ENCODE measurements at places on chromosomes 1 and 21. TPM values are rescaled to one million over a fixed set of nuclear protein-coding genes. Genes with fewer than 3 reads are reported as not detected.

- no peak for DNase-seq
These were observed 132.7 kb upstream of the RUNX3 start for GRCh38 chr1:25062621-25063255.

DNA sequence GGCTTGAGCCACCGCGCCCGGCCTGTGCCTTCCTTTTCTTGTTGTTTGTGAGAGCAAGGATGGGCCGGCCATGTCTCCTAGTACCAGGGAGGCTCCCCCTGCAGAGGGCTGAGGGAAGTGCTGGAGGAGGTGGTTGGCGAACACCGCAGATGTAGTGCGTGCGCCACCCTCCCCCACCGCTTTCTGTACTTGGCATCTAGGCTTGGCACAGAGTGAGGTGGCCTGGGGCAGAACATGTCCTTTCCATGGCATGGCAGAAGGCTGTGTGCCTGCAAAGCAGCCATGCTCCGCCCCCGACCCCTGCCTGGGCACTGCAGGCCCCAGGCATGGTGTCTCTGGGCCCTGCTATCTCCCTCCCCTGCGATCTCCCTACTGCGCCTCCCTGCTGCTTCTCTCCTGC lies 30.7 kb downstream of the ALPL start:
- no peak for DNase-seq

DNA sequence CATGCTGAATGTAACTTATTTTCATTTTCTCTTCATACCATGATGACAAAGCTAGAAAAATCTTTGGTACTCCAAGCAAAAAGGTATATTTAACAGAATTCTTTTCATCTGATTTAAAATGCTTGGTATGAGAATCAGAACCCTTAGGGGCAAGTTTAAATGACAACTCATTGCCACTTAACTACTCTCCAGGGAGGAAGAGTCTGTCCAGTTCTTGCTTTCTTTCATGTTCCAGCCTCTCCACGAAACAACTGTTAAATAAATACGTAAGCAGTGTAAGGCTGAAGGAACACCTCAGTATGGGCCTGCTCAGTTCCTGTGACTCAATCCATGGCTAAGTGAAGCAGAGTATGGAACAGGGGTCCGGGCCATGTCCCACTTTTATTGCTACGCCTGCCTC lies 1.6 kb downstream of the LCE2A start:
- DNase-seq = no peak

GRCh38 chr1:244394826-244395765 lies 56.6 kb downstream of the ADSS2 start:
- no peak for DNase-seq

DNA sequence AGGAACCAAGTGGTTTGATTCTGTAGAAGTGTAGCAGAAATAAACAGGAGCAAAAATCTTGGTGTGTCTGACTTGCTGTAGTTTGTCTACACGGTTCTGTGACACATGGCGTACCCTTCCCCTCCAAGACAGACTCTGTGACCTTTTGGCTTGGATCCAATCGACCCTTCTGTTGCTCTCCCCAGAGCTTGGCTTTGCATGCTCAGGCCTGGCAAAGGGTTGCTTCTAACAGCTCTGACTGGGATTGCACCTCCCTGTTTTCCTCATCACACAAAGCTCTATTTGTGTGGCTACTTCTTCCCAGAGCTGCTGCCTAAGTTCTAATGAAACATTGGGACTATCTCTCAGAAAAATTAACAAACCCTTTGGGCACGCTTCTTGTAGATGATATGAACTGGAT lies 24.0 kb downstream of the NGF start:
- no peak for DNase-seq

DNA sequence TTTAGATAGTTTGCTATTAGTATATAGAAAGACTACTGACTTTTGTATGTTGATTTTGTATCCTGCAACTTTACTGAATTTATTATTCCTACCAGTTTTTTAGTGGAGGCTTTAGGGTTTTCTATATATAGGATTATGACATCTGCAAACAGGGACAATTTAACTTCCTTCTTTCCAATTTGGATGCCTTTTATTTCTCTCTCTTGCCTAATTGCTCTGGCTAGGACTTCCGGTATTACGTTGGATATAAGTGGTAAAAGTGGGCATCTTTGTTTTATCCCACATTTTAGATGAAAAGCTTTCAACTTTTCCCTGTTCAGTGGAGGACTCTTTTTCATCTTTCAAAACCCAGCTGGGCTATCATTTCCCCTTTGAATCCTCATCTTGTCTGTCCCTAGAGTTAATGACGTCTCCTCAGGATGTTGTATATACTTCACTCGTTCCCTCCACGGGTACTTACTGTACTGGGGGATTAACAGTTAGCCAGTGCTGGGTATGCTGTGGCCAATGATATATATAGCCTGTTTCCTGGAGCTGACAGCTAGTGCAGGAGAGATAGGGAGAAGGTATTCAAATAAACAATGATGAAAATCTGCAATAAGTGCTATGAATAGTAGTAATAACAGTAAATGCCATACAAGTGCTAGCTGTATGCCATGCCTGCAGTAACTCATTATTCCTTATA lies 9.8 kb downstream of the ACOT11 start:
- no peak for DNase-seq

DNA sequence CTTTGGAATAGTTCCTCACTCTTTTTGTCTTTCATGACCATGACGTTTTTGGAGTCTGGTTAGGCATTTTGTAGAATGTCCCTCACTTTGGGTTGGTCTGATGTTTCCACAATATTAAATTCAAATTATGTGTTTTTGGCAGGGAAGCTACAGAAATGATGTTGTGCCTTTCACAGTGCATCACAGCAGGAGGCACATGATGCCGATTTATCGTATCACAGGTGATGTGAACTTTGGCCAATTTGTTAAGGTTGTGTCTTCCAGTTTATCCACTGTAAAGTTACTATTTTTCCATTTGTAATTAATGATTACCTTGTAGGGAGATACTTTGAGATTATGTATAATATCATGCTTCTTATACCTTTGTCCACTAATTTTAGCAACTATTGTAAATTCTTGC lies 114.3 kb downstream of the FGGY start:
- no peak for DNase-seq

DNA sequence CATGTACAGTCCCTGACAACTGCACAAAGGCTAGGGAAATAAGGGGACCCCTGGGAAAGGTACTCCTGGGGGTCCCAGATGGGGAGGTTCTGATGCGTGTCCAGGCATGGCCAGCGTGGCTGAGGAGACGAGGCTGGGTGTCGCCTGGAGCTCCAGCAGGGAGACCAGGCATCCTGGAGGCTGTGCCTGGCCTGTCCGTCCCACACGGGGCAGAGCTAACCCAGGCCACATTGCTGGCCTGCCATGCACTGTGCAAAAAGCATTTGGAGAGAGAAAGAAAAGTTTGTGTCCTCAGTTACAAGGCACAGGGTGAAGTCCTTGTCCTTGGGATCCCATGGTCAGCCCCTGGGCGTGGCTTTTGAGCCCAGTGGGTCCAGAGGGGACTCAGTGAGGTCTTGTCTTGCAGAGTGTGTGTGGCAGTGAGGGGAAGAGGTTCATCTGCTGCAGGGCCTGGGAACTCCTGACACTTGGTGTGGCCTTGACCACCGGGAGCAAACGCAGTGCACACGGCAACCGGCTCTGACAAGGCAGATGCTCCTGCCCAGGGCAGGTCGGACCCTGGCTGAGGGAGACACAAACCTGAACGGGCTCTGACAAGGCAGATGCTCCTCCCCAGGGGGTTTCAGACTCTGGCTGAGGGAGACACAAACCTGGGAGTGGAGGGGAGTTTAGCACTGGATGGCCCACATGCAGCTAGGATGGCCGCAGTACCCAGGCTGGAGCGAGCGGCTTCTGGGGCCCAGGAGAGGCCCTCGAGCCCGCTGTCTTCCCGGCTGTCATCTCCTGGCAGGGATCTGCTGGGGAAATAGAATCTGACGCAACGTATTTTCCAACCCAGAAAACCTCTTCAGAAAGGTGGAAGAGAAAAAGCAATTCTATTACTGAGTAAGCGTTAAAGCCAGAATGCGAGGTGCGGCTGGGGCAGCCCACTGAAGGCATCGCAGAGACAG lies 37.3 kb upstream of the COL18A1 start:
- no peak for DNase-seq

- DNase-seq = no peak
These were observed 13.0 kb upstream of the SLC19A1 start for GRCh38 chr21:45555251-45555556.

GRCh38 chr1:183689762-183690204 lies 36.7 kb upstream of the APOBEC4 start:
- DNase-seq = peak; percentile 8

DNA sequence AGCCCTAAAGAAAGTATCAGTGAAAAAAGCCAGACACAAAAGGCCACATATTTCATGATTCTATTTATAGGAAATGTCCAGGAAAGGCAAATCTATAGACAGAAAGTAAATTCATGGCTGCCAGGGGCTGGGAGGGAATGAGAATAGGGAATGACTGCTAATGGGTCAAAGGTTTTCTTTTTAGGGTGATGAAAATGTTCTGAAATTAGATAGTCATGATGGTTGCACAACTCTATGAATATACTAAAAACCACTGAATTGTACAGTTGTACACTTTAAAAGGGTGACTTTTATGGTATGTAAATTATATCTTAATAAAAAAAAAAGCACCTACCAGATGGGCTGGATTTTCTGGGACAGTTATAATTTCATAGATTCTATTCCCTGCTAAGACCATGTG lies 114.8 kb downstream of the CNIH3 start:
- DNase-seq = no peak

GRCh38 chr1:20075345-20075744 lies 5.4 kb downstream of the PLA2G5 start:
- DNase-seq = no peak

OR2M5 gene
- polyA plus RNA-seq = not detected

IL20 gene
- not detected for polyA plus RNA-seq

PEAR1 gene
- polyA plus RNA-seq = not detected

NBPF4 gene
- polyA plus RNA-seq = not detected

AK2 gene
- polyA plus RNA-seq = 58.9 TPM
